ENCODE measurements at places on chromosomes 2 and 18.

GRCh38 chr18:74532511-74533025, 1.7 kb upstream of the CNDP1 start:
- no peak for DNase-seq

DNA sequence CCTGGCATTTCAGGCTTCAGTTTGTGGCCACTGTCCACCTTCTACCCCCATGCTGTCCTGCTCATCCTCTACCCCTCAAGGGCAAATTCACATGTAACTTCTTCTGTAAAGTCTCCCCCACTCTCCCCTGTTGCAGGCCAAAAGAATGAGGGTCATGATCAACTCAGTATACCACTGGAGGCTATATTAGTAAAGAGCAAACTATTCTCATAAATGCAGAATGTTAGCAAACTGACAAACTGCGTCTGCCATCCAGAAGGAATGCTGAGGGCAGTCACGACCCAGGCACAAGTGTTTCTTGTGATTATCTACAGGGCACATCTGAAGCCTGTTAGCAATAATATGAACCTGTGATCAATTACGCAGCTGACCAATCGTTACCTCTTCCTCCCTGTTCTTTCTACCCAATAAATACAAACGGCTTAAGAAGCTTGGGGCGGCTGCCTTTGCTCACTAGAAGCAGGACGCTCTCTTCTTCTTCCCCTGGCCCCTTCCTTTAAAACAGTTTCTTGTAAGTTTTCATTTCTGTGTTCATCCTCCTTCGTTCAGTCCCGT, 58.3 kb downstream of the SEPTIN10 start:
- DNase-seq: no peak

GRCh38 chr2:9695941-9696340, 65.1 kb upstream of the YWHAQ start:
- no peak for DNase-seq

GRCh38 chr2:8877332-8877731, 39.9 kb upstream of the KIDINS220 start:
- no peak for DNase-seq

- DNase-seq: no peak
Measured at GRCh38 chr2:197435598-197436420, 981 bp upstream of the SF3B1 start.

- no peak for DNase-seq
Measured at GRCh38 chr2:234669621-234670020, 172.7 kb upstream of the ARL4C start.

GRCh38 chr18:24600076-24600654, 139.7 kb downstream of the HRH4 start:
- DNase-seq: no peak

DNA sequence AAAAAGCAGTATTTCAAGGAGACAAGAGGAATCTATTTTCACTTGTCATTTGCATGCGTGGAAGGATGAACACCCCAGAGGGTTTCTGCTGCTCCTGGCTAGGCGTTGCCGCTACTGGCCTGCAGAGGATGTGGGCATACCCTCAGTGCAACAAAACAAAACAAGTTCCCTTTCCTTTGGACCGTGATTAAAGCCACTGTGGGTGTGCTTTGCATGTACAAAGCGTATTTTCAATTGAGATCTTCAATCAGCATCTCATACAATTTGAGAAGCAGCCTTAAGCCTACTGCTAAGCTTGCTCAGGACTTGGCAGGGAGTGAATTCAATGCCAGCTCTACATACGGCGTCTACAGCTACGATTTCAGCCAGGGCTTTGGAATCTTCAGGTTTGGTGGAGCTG, 298.4 kb downstream of the LPIN1 start:
- DNase-seq: no peak

- no peak for DNase-seq
Measured at GRCh38 chr2:212359425-212360067, 179.1 kb downstream of the ERBB4 start.

- no peak for DNase-seq
Measured at GRCh38 chr18:56890632-56891031, 239.5 kb downstream of the WDR7 start.

GRCh38 chr2:180601016-180601415, 379.4 kb upstream of the UBE2E3 start:
- no peak for DNase-seq

GRCh38 chr2:176156301-176156806, 753 bp upstream of the HOXD3 start:
- no peak for DNase-seq

- no peak for DNase-seq
Measured at GRCh38 chr18:59990121-59990823, 90.5 kb downstream of the PMAIP1 start.

GRCh38 chr2:124048664-124049063, 23.6 kb downstream of the CNTNAP5 start:
- no peak for DNase-seq

DNA sequence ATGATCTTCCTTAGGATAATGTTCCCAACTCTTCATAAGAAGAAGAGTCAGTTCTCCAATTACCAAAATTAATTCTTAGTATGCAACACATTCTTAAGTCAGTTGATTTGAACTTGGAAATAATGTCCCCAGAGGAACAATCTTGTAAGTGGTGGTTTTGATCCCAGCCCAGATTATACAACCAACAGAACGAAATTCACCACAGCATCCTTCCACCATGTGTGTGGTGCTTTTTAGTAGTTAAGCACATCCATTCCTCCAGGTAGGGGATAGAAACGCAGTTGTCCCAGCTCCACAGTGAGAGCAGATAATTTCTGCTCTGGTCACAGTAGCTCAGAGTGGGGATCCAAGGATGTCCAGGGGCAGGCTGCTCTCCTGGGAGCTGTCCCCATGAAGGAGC, 161.7 kb upstream of the SLC39A10 start:
- no peak for DNase-seq

DNA sequence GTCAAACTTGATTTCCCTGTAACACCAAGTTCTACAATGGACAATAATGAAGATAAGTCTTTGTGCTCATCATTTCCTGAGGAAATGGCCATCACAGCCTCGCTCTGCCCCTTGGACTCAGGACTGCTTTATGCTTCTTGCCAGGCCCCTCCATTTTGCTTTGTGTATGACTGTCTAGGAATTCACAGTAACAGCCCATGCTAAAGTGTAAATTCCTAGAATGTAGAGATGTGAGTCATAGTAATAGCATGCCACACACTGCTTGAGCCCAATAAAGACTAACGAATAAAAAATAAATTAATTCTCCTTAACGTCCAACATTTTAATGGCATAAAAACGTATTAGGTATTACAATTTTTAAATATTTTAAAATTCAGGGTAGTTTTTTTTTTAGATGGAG, 226.5 kb downstream of the PID1 start:
- DNase-seq: no peak

DNA sequence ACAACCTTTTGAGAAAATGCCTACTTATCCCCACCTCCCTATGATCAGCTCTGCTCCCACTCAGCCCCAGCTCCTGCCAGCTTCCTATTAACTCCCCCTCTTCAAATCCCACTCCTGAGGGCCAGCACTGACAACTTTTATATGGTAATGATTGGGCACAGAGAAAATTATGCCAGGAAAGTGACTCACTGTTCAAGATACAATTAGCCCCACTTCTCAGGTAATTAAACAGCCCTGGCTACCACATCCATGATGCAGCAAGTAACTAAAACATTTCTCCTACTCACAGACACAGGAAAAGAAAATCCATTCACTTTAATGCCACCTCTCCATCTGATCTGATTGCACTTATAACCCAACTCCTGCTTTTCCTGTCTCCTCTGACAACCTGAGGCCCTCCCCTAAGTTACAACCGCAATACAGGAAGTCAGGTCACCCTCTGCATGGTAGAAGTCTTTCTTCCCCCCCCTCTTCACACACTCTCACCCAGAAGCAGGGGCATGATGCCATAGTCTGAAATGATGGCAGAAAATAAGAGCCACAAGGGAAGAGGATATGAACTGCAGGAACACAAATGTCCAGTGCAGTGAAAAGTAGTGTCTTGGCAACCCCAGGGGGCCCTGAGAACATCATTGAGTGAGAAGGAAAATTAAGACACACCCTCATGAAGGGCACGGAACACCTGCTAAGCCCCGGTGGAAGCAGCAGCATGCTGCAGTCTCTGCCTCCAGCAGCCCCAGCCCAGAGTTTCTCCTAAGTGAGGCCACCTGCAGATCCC, 54.4 kb downstream of the STK39 start:
- DNase-seq: peak; percentile 10

- no peak for DNase-seq
Measured at GRCh38 chr2:101003278-101003775, 1.2 kb downstream of the RPL31 start.

DNA sequence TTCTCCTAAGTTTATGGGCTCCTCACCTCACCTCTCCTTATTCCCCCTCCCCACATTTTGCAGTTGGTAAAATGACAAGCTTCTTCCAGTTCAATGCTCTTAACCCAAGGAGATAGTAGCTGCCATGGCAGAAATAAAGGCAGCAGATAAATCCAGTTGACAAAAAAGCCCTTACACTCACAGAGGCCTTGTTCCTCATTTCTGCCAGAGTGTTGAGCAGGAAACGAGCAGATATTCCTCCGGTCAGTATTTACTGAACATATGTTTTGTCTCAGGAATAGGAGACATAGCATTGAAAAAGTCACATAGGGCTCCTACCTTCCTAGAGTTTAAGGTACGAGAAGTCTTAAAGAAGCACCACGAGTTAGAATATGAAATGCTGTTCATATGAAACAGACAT, 493.7 kb upstream of the TNP1 start:
- no peak for DNase-seq

DNA sequence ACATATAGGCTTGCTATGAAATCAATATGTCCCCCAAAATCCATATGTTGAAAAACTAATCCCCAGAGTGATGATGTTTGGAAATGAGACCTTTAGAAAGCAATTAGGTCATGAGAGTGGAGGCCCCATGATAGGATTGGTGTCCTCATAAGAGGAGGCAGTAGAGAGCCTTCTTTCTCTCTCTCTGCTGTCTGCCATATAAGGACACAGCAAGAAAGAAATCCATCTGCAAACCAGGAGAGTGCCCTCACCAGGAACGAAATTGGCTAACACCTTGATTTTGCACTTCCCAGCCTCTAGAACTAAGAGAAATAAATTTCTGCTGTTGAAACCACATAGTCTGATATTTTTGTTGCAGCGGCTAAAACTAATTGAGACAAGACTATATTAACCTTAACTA, 89.5 kb downstream of the NBAS start:
- no peak for DNase-seq

GRCh38 chr2:39481611-39482010, 44.5 kb upstream of the MAP4K3 start:
- no peak for DNase-seq

DNA sequence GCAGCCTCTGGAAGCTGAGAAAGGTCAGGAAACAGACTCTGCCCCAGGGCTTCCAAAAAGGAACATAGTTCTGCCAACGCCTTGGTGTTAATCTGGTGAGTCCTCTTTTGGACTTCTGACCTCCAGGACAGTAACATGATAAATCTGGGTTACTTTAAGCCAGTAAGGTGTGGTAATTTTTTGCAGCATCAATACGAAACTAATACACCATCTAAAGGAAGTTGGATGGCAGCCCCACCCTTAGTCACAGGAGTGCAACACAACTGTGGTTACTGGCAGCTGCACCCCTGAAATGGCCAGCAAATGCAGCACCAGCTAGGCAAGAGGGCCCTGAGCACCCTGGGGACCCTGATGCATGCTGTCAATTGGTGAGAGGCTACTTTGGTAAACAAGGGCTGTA, 25.8 kb downstream of the CREG2 start:
- no peak for DNase-seq

DNA sequence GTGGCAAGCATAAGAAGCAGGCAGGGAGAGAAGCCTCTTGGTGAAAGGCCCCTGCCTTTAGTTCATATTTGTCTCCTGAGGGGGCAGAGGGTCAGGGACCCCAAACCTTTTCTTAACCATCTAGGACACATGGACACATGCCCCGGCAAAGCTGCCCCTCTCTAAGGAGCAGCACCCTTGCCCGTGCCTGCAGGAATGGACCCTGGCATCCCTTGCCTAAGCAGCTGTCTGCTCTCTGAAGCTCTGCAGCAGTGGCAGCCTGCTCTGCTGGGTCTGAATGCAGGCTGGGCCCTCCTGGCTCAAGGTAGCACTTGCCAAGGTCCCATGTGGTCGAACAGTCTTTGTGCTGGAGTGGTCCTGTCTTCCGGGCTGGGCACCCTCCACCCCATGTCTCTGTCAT, 174.4 kb downstream of the CELF4 start:
- DNase-seq: no peak

GRCh38 chr2:147836099-147836498, 8.7 kb upstream of the ACVR2A start:
- no peak for DNase-seq

DNA sequence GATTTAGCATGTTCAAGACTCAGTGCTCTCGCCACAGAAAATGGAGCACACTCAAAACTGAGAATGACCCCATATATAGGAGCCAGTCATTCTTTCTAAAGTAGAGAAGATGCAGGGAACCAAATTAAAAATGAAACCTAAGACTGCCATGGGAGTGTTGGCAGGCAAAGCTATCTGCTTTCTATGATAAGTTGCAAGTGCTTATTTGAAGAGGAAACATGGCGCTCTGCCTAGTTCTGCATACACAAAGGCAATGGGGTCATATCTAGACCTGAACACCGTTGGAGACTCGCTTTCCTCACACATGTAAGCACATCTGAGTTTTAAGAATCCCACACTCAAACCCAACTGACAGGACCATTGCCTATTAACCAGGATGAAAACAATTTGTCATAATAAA, 292.5 kb downstream of the ALK start:
- no peak for DNase-seq

DNA sequence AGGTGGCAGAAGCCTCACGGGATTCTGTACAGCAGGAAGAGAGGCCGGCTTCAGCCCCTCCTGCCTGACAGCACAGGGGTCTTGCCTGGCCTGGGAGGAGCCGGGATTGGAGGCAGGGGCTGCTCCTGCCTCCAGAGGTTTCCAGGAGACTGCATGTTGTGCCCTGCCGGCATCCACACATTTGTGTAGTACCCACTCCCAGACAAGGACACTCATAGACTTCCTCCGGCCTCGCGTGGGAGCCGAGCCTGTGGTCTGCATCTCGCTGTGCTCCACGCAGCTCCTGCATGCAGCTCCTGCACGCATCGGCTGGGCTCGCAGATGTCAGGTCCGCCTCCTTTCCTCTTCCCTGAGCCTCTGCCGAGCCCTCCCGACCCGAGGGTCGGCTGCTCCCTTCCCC, 34.7 kb downstream of the TPO start:
- DNase-seq: no peak

GRCh38 chr2:42613281-42614064, 45.0 kb downstream of the MTA3 start:
- no peak for DNase-seq

GRCh38 chr2:120605231-120605935, 130.3 kb upstream of the GLI2 start:
- no peak for DNase-seq

DNA sequence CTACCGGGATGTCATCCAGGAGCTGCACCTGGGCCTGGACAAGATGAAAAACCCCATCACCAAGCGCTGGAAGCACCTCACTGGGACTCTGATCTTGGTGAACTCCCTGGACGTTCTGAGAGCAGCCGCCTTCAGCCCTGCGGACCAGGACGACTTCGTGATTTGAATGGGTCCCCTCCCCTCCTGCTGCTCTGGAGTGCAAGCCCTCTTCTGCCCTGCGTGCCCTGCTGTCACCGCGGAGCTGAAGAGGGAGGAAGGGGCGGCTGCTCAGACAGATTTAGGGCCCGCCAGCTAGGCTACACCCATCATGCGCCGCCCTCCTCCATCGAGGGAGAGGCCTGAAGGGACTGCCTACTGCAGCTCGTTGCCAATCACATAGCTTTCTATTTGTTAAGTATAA, 101.8 kb downstream of the SH3BP4 start:
- DNase-seq: no peak
